ENCODE measurements at places on chromosomes 4 and X.
A peak's percentile ranks its signal among the peaks of the same experiment; 100 is the strongest.

DNA sequence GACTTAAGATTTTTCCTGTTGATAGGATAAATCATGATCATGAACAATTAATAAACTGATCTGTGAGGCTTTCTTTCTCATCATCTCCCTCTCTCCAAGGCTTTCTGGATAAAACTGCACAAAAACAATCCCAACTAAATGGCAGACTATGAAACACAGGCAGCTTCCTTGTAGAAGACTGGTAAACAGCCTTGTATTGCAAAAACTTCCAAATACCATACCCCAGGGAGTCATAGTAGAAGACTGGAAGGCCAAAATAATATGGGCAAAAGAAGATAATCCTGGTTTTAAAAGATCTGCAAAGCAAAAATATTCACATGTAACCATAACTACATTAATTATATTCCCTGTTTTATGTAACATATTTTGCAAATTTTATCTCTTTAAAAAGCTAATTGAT lies 113.0 kb downstream of the ANAPC10 start:
- DNase-seq, result no peak

- no peak for DNase-seq
These were observed 11.7 kb downstream of the BBS12 start for GRCh38 chr4:122744229-122744628.

- peak; percentile 29 for DNase-seq
These were observed 39.6 kb upstream of the SRPX start for GRCh38 chrX:38260231-38260630.

- peak; percentile 1 for DNase-seq
These were observed 14.3 kb upstream of the PNPLA4 start for GRCh38 chrX:7941390-7942042.

DNA sequence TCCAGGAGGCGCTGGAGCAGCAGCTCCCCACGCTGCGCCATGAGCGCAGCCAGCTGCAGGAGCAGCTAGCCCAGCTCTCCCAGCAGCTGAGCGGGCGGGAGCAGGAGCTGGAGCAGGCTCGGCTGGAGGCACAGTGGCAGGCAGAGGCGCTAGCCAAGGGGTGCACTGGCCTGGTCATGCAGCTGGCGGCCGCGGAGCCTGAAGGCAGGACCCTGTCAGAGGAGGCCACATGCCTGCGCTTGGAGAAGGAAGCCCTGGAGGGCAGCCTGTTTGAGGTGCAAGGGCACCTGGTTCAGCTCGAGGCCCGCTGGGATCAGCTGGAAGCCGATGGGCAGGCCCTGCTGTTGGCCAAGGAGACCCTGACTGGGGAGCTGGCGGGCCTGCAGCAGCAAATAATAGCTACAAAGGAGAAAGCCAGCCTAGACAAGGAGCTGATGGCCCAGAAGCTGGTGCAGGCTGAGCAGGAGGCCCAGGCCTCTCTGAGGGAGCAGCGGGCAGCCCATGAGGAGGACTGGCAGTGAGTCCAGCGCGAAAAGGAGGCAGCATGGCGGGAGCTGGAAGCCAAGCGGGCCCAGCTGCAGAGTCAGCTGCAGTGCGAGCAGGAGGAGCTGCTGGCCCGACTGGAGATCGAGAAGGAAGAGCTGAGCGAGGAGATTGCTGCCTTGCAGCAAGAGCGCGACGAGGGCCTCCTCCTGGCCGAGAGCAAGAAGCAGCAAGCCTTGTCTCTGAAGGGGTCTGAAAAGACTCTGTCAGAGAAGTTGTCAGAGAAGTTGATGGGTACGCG lies 13.6 kb downstream of the SMIM10L2A start:
- DNase-seq, result no peak

GRCh38 chr4:10120943-10121567 lies 4.5 kb upstream of the WDR1 start:
- no peak for DNase-seq

GRCh38 chrX:54067766-54068165 lies 23.5 kb upstream of the PHF8 start:
- DNase-seq, result no peak
